GM12864 (cell line): ENCODE measurements at places on chromosomes 7 and 10.

GRCh38 chr10:4885162-4885561 lies 59.2 kb downstream of the AKR1E2 start:
- DNase-seq, result no peak

DNA sequence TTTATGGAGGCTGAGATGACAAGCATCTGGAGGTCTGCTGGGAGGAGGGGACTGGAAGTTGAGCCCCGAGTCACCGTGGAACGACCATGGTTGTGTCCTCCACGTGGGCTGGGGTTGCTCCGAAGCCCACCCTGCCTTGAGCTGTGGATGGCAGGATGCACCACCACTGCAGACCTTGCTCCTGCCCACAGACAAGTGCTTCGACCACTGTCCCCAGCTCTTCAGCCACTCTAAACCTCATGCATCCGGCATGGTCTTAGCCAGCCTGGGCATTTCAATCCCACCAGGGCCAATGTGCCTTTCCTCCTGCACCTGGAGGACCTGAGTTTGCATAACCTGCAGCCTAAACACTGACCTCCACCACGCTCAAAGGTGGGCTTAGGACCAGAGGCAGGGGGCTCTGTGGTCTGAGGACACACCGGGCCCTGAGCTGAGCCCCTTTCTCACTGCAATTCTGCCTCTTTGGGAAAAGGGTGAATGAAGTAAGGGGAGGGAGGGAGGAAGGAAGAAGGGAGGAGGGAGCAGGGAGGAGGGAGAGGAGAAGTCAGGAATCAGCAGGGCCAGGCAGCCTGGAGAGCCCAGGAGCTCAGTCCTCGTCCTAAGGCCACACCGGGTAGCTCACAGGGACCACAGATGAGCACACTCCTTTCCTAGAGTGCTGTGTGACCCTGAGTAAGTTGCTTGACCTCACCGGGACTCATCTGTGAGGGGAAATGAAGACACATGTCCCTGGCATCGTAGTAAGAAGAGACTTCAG lies 44.8 kb upstream of the DNAAF5 start:
- DNase-seq, result no peak

GRCh38 chr7:131104596-131105293 lies 222.9 kb upstream of the MKLN1 start:
- no peak for DNase-seq

DNA sequence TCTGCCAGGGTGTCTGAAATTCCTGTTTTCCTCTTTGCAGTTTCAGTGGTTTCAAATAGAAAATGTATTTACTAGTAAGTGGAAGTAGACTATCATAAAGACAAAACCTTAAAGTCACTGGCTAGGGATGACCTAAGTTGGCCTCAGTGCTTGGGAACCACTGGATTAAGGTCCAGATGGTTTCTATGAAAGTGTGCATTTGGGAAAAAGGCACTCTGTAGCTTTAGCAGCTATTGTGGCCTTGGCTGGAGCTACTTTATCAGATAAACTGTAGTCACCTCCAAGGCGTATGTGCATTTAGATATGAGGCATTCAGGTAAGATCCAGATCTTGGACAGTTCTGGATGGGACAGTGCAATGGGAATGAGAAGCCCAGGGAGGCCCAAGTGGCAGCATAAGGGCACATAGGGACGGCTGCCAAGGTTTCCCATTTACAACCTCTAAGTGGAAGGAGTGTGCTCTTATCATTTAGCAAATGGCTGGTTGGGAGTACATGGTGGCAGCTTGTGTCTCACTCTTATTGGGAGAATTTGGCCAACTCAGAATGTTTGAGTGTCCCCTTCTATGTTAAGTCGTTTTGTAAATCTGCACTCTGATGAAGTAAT lies 185.6 kb downstream of the LRMDA start:
- no peak for DNase-seq

DNA sequence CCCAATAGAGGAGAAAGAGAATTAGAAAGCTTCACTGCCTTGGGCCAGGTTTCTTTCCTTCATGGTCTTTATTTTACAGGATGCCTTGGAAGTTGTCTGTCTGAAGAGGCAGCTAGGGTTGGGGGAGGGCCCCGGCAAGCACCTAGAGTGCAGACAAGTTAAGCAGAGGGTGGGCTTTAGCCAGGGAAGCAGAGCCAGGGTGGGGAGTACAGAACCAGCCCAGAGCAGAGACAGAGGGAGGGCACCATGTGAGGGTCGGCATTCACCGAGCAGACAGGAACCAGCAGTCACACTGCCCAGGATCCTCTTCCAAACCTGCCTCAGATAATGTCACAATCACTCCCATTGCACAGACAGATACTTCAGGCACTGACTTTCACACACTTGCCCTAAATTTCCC lies 75.9 kb downstream of the ADARB2 start:
- DNase-seq, result no peak

- DNase-seq, result no peak
Measured at GRCh38 chr7:98687111-98687751, 70.1 kb downstream of the NPTX2 start.

GRCh38 chr7:150442811-150443210 lies 7.6 kb upstream of the GIMAP8 start:
- no peak for DNase-seq

GRCh38 chr7:107559864-107560263 lies 3.9 kb downstream of the COG5 start:
- no peak for DNase-seq

DNA sequence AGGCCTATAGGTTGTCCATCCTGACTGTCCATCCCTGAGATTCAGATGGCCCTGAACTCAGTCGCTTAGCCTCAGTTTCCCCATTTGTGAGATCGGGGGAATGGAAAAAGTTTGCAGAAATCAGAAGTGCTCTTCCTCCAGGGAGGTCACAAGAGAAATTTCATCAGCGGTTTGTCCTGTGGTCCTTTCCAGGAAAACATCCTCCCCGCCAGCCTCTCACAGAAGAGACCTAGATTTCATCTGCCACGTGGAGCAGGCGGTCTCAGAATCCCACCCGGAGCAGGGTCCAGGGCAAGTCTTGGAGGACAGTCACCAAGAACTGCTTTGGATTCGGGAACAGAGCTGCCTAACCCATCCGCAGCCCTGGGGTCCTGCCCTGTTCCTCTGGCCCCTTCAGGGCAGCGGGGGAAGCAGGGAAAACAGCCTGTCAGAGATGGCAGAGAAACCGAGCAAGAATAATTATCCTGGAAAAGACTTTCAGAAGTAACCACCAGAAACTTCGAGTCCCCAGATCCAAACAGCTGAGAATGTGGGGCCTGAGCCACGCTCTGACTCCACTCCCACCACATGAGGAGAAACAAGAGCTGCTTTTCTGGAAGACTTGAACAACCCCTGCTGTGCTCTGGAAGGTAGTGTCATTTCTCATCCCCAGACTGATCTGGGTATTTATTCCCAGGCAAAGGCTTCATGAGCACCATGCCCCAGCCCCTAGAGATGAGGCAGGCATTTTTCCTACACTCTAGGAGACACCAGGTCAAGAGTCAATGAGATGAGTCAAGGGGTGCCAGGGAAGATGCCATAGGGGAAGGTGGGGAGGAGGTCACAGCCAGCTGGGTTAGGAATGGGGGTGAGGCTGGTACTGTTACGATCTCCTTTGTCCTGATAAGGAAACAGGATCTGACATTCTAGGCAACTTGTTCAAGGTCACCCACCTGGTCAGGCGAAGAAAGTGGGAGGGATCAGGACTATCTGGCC lies 1.1 kb upstream of the TNS3 start:
- no peak for DNase-seq
